ENCODE measurements at places on chromosomes 2 and 18. TPM values are rescaled to one million over a fixed set of nuclear protein-coding genes. Genes with fewer than 3 reads are reported as not detected.

Gene TGFBRAP1
- total RNA-seq = 13.4 TPM

Gene RTN4
- 137 TPM for total RNA-seq

Gene CGREF1
- 3.4 TPM for total RNA-seq

Gene PDCD1
- not detected for total RNA-seq

Gene MAPK4
- 0.17 TPM for total RNA-seq

Gene BOLL
- total RNA-seq = not detected

Gene KLHL41
- total RNA-seq = 0.51 TPM

Gene TUBB8B
- total RNA-seq = not detected

Gene GPR75
- total RNA-seq = 2.8 TPM

Gene C2orf78
- not detected for total RNA-seq

Gene ALLC
- 0.11 TPM for total RNA-seq

Gene ANKRD36C
- total RNA-seq = 8.5 TPM

Gene HOXD12
- total RNA-seq = not detected
